ENCODE measurements at places on chromosomes 12 and 14.

GRCh38 chr12:96140174-96140573 lies 54.0 kb upstream of the ELK3 start:
- peaks cover 25% of the 10 kb centered on the region for H3K4me1 ChIP-seq
- no peak overlapping the region for H3K4me3 ChIP-seq
- H3K27me3 ChIP-seq = no peaks in the 10 kb centered on the region
- no peaks in the 10 kb centered on the region for H3K36me3 ChIP-seq
- no peak overlapping the region for H3K27ac ChIP-seq

DNA sequence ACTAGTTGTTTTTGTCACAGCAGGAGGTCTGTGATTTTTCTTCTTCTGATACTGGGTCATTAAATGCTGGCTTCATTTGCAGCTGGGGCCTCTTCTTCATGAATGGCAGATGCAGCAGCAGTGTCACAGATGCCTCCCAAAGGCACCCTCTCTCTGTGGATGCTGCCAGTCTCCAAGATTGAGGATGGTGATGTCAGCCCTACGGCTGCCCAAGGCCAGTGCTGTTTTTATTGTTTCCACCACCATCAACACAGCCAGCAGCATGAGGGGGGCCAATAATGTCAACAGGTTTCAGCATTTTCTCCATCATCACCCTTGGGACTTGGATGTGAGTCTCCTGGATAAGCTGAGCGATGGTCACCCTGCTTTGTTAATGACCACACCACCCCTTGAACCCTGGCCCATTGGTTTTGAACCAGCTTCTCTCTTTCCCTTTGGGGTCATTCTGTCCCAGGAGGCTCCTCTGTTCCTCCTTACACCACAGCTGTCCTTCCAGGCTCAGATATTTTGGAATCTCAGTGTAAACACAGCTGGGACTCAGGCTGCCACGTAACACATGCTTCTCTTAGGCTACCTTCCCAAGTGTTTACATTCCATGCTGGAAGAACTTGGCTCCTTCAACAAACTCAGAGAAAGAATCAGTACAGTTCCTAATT lies 151.7 kb upstream of the DDHD1 start:
- no peaks in the 10 kb centered on the region for H3K27me3 ChIP-seq
- no peaks in the 10 kb centered on the region for H3K36me3 ChIP-seq
- H3K4me1 ChIP-seq = peaks cover 9% of the 10 kb centered on the region

DNA sequence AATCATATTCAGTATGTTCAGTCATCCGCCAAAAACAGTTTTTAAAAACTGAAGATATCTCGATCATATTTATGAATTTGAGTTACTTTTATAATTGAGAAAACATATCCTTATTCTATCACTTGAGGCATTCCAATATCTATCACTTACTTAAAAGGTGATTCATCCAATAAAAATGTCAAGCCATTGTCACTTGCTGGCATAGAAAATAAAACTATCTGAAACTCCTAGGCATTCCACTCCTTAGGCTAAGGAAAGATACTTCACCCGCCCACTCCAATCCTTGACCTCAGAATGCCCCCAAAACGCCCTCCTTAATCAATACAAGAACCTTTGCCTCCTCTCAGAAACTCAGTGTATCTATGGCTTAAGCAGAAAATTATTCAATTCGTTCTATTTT lies 51.3 kb upstream of the AMIGO2 start:
- no peak for DNase-seq
- H3K27ac ChIP-seq = no peak overlapping the region
- no peaks in the 10 kb centered on the region for H3K36me3 ChIP-seq
- H3K4me3 ChIP-seq = no peak overlapping the region
- no peaks in the 10 kb centered on the region for H3K27me3 ChIP-seq
- H3K4me1 ChIP-seq = no peaks in the 10 kb centered on the region

- H3K4me3 ChIP-seq = peak overlapping the region; percentile 75
- peak; percentile 71 for DNase-seq
- H3K36me3 ChIP-seq = peaks cover 29% of the 10 kb centered on the region
- peak overlapping the region; percentile 51 for H3K27ac ChIP-seq
These were observed 4.5 kb downstream of the AJUBA start for GRCh38 chr14:22977684-22978486.
